ENCODE measurements at places on chromosomes 12 and 14. TPM values are rescaled to one million over a fixed set of nuclear protein-coding genes. Genes with fewer than 3 reads are reported as not detected.

Gene NTN4
- 26.1 TPM for total RNA-seq

Gene DPF3
- 3.7 TPM for total RNA-seq

Gene USP44
- 0.78 TPM for total RNA-seq

Gene LMNTD1
- total RNA-seq: 1.4 TPM

Gene HOXC10
- 6.6 TPM for total RNA-seq
